ENCODE measurements at places on chromosomes 11 and 22.

- no peak for DNase-seq
These were observed 57.9 kb downstream of the GRAMD4 start for GRCh38 chr22:46678003-46678657.

GRCh38 chr22:27576815-27577573, 224.6 kb downstream of the MN1 start:
- DNase-seq, result no peak

DNA sequence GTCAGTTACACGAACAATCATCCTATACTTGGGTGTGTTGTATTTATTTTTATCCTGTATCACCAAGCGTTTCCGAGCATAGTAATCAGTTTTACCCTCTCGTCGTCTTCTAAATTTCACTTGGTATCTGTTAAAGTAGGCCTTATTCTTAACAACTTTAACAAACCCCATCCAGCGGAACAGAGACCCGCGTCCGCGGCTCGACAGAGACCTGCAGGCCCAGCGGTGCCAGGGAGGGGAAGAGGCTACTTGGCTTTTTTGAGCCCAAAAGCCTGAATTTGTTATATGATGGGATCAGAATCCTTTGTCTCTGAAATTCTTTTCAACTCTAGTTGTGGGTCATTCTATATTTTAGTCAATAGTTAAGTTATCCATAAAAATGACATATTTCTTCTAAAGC, 56.5 kb upstream of the A4GALT start:
- no peak for DNase-seq

GRCh38 chr22:28927630-28928029, 44.3 kb downstream of the ZNRF3 start:
- DNase-seq, result no peak

GRCh38 chr11:74371269-74372052, 26.8 kb downstream of the PGM2L1 start:
- DNase-seq, result no peak
